ENCODE measurements at places on chromosomes 3 and 15. TPM values are rescaled to one million over a fixed set of nuclear protein-coding genes. Genes with fewer than 3 reads are reported as not detected.

GRCh38 chr3:188656196-188656982 is 502.4 kb downstream of the LPP start:
- DNase-seq = no peak

GRCh38 chr3:95607926-95608325 is 1206.5 kb upstream of the EPHA6 start:
- no peak for DNase-seq

DNA sequence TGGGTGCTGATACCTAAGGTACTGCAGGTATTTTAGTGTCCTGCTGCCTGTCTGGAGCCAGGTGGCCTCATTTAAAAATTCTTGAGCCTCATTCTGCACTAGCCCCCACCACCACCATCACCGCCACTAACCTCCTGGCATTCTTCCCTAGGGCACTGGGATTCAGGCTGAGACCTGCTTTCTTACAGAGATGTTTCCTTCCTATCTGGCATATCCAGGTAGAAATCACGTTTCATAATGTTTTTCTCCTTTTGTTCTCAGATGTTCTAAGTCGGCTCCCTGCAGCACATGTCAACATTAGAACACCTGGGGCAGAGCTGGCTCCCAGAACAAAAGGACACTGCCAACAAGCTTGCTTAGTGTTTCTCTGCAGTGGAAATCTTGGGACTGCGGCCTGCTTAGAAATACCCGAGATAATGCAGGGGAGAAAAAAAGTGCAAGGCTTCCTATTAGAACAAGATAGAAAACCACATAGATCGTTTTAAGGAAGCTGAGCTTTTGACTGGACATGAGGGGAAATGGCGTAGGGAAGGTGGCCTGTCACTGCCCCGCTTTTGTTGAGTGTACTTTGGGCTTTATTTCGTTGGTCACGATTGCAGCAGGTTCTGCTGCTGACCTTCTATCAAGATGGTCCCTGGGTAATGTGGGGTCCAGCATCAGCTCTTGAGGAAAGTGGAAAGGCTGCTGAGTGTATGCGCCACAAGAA is 59.6 kb upstream of the PPARG start:
- no peak for DNase-seq

DNA sequence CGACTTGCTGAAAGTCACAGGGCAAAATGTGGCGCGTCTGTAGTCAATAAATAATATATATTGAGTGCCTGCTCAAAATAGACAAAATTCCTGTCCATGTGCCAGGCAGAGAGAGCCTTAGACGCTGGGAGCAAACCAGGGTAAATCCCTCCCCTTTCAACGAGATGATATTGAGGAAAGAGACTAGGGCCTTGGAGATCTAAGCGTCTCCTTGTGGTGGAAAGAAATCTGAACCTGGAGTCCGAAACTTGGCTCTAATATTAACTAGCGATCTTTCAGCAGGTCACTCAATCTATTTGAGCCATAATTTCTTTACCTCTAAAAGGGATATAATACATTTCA is 348 bp upstream of the DPP8 start:
- no peak for DNase-seq

- no peak for DNase-seq
These were observed 211.0 kb upstream of the TTC14 start for GRCh38 chr3:180391001-180391400.

GRCh38 chr15:92541291-92542200 is 114.0 kb downstream of the FAM174B start:
- no peak for DNase-seq

- no peak for DNase-seq
These were observed 213.1 kb downstream of the FGF12 start for GRCh38 chr3:192514081-192514753.

DNA sequence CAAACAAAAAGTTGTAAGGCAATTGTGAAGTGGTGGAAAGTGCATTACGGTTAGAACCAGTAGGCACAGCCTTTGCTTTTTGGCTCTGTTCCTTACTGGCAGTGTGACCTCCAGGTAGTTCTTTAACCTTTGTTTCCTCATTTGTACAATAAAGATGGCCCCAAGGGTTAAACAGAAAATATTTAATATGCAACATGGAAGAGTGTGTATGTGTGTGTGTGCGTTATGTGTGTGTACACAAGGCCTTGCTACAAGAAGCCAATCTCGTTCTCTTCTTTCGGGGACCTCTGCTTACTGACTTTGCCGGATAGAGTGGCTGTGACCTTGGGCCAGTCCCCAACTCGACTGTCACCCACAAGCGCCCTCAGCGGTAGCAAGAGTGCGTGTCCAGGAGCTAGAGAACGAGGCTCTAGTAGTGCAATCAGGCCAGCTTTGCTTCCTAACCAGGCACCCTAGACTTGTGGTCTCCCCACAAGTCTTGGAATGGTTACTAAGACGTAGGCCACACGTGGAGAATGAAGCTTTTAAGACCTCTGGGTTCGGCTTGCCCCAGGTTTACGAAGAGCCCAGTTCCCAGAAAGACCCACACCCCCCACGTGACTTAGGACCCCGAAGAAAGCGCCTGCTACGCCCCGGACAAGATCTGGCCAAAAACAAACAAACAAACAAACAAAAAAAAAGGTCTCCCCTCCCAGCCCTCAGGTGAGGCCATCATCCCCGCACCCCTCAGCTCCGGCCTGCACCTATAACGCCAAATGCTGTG is 593 bp downstream of the CIAO2A start:
- peak; percentile 72 for DNase-seq

- no peak for DNase-seq
These were observed 104.0 kb upstream of the SMAD3 start for GRCh38 chr15:66961407-66961884.

DNA sequence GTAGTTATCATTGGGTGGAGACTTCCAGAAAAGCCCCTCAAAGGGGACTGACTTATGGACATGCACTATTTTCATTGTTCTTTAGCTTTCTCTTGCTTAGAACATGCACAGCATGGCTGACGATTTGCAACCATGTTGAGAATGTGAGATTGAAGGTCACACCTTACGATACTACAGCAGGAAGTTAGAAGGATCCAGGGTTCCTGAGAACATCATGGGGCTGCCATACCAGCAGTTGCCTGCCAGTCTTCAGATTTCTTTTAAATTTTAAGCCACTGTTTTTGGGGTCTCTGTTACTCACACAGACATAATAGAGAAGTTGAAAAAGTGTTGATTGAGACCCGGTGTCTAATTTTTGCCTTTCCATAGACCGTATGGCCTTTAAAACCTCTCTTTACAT is 396.5 kb downstream of the MECOM start:
- DNase-seq = no peak

DNA sequence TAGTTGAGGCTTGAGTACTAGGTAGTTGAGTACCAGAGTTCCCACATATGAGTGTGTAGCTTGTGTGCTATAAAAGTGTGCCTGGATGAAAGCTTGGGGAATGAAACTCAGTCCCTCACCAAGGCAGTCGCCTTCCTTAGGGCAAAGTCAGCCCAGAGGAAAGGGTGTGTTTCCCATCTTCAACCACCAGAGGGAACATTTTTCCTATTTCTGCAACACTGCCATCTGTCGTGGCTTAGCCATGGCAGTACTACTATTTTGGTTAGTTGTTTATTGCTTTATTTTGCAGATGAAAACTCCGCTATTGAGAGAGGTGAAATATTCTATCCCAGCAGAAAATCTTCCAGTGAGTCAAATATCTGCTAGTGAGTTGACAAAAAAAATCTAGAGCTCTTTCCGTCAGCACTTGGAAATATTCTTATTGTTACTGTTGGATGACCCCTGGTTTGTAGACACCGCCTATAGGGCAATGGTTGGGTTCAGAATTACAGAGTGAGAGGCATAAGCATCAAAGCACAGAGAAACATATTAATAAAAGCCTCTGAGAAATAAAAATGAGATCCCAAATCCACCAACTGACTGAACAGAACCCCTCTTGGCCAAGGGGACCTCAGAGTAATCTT is 239.9 kb downstream of the CPNE4 start:
- DNase-seq = peak; percentile 24

- no peak for DNase-seq
These were observed 121.1 kb downstream of the RAB11A start for GRCh38 chr15:65990298-65990981.

DNA sequence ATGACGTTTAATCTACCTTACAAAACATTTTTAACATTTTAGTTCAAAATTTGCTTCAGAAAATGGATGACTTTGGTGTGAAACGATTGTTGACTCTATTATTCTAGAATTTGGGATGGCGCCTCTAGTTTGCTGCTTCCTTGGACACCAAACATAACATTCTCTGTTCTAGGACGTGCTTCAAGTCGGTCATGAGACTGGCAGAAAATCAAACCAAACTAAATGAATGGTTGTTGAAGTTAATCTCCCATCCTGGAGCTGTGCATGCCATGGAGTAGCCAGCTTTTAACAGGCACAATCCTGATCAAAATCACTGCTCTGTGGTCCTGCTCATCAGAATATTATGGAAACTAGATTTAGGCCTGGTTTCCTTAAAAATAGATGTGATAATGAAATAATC is 9.6 kb upstream of the LRRFIP2 start:
- no peak for DNase-seq

GRCh38 chr3:27594096-27594690 is 110.0 kb upstream of the SLC4A7 start:
- no peak for DNase-seq

DNA sequence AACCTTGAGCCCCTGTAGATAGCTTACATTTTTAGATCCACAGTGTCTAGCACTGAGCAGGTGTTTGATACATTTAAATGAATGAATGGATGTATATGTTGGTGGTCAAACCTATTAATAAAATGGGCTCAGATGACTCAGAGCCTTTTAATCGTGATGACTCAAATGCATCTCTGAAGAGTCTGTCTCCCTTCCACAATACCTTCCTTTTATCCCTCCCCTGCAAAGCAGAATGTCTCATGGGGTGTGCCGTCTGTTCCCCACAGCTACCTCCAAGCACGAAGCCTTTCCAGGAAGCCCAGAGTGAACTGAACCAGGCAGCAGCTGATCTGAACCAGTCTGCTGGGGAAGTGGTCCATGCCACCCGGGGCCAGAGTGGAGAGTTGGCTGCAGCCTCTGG is 303.5 kb upstream of the TPM1 start:
- no peak for DNase-seq

- DNase-seq = no peak
These were observed 29.5 kb downstream of the TBC1D2B start for GRCh38 chr15:78047761-78048627.

The C3orf62 gene
- polyA plus RNA-seq = 4.3 TPM

DNA sequence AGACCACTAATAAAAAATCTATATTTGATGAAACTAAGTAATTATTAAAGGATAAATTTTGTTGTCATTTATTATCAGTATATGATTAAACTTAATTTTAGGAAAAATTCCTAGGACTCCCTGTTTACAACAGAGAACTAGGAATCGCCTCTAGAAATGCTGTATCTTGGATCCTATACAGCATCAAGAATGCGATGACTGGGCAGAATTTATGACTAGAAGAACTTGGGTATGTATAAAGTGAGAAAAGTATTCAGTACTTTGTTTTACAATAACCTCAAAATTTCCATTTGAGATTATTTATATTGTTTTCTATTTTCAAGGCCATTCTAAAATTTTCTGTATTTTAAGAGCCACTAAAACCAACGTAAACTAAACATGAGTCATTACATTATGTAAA is 82.3 kb upstream of the AGTR1 start:
- no peak for DNase-seq

The NANOGP8 gene
- polyA plus RNA-seq = not detected

The EFHB gene
- polyA plus RNA-seq = 0.42 TPM

- DNase-seq = no peak
These were observed 48.0 kb upstream of the FBN1 start for GRCh38 chr15:48693484-48693883.

The LINGO1 gene
- 0.07 TPM for polyA plus RNA-seq

The TMEM108 gene
- not detected for polyA plus RNA-seq

The CCDC9B gene
- polyA plus RNA-seq = 1.3 TPM

The CHDH gene
- polyA plus RNA-seq = 42.9 TPM

GRCh38 chr3:21860657-21861056 is 109.6 kb upstream of the ZNF385D start:
- DNase-seq = no peak

GRCh38 chr3:37074178-37074577 is 80.9 kb downstream of the MLH1 start:
- DNase-seq = no peak

The CAPN3 gene
- polyA plus RNA-seq = 4.6 TPM

- DNase-seq = no peak
These were observed 199.7 kb downstream of the AKAP13 start for GRCh38 chr15:85579957-85580694.

DNA sequence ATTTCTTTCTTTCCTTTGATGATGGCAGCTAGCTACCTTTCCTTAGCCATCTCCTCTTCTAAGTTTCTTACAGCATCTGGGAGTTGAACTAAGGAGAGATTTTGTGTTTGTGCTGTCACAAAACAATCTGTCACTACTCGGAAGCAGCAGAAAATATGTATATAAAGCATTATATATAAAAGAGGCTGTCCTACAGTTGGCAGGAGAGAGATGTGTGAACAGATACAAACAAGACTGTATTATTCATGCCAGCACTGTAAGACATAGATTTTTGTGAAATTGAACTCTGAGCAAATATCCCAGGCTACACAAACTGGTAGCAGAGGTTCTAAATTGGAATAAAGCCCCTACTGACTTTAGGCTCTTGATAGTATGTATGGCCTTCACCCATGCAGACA is 577.5 kb upstream of the NECTIN3 start:
- DNase-seq = no peak

The PRICKLE2 gene
- polyA plus RNA-seq = 0.01 TPM

GRCh38 chr3:37075955-37076354 is 82.6 kb downstream of the MLH1 start:
- no peak for DNase-seq

DNA sequence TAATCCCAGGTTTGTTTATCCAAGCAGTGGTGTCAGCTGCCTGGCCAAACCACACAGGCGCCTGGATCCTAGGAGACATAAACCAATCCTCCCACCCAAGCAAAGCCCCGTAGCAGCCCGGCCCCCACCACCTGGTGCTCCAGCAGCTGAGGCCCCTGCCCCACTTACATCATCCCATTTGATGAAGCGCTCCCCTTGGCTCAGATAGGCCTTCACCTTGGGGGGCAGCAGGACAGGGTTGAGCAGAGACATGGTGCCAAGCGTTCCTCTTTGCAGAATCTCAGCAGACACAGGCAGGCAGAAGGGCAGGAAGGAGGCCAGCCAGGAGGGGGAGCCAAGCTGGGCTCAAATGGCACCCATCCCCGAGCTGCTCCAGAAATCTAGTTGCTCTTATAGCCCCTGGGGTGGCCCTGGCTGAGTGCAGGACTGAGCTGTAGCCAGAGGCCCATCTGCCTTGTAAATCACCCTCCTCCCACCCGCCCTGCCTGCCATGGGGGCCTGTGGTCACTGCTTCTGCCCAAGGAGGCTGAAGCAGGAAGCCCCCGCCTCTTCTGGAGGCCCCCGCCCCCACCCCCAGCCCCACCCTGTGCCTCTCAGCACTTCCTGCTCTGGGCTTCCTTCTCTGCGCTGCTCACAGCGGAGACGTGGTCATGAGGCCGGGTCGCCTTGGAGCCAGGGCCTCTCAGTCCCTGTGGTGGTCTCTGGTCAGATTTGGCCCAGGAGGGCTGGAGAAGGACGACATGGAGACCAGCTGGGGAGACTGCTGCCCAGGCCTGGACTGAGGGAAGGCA is at the start of gene PLCB2:
TSS of gene PLCB2 (minus strand) at position 515 of the 791 bp plus-strand sequence. CDS start at position 252, 263 bp downstream.
- DNase-seq = peak; percentile 14

DNA sequence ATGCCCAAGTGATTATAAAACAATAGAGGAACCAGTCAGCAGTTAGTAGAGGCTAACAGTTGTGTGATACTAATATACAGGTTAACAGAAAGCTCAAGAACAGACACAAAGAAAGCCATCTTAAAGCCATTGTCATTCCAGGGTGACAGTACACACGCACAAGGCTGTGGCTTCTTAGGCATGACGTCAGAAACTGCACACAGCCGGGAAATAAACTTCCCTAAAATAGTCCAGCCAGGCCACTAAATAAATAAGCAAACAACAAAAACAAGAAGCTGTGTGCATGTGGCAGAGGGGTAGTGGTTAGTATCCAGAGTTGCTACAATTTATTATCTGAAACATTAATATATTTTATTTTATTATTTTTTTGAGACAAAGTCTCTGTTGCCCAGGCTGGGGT is 49.8 kb downstream of the PPCDC start:
- no peak for DNase-seq
